Tibial nerve (tissue), 4 donors: ENCODE measurements at places on chromosomes 6 and 20. TPM values are rescaled to one million over a fixed set of nuclear protein-coding genes. Genes with fewer than 3 reads are reported as not detected.

GRCh38 chr6:43761666-43762409, 8.2 kb upstream of the VEGFA start:
- H3K4me3 ChIP-seq, result no peak overlapping the region
- H3K27ac ChIP-seq, result no peak overlapping the region
- no peaks in the 10 kb centered on the region for H3K27me3 ChIP-seq

DNA sequence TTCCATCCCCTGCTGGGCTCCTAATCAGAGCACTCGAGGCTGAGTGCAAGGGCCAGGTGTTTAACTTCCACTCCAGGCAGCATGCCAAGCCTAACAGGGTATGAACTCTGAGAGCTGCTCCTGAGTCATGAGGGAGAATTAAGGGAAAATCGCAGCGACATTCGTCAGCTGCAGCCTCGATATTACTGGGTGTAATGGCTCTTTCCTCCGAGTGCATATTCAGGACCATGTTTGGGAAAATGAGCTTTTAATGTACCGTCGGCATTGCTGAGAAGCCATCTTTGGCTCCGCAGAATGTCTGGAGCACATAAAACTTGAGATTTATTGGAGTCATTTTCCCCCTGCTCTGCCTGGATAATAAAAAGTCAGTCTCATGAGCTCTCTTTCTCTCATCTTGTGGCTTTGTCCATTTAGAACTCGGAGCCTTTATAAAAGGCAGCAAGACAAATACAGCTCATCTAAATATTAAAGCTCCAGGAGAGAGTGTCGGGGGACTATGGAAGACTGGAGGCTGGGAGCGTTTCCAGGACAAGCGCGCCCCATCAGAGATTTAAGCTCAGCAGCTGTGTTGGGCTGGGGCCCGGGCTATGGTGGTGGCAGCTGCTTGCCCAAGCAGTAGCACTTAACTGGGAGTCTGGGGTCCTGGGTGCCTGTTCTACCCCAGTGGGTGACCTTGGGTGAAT, 103.7 kb downstream of the TOX2 start:
- DNase-seq, result no peak
- H3K4me1 ChIP-seq, result no peaks in the 10 kb centered on the region
- no peaks in the 10 kb centered on the region for H3K27me3 ChIP-seq

DNA sequence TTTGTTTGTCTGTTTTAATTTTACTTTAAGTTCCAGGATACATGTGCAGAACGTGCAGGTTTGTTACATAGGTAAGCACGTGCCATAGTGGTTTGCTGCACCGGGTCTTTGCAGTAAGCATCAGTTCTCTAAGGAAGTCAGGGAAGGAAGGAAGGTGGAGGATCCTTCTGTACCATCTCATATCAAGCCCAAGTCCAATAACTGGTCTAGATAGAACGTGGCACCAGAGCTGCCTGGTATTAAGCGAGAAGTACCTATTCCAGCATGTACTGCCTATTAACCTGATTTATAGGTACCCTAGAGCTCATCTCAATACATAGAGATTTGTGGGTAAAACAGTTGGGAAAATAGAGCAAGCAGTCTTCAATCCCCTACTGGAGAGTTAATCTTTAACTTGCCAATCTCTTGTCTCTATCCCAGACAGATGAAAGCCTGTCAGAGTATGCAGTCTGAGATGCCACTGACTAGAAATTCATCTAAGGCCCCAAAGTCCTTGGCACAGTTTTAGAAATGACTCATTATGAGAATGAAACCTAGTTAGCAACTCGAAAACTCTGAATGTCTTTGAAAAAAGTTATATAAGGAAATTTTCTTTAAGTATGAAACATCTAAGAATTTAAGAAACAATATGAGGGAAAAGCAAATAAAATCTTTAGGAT, 144.9 kb downstream of the TFAP2A start:
- no peaks in the 10 kb centered on the region for H3K36me3 ChIP-seq
- H3K4me1 ChIP-seq, result no peaks in the 10 kb centered on the region
- DNase-seq, result no peak
- H3K4me3 ChIP-seq, result no peak overlapping the region
- H3K27ac ChIP-seq, result no peak overlapping the region

GRCh38 chr6:113645576-113645970, 211.6 kb upstream of the MARCKS start:
- H3K36me3 ChIP-seq, result no peaks in the 10 kb centered on the region
- H3K4me1 ChIP-seq, result no peaks in the 10 kb centered on the region
- no peak for DNase-seq
- no peak overlapping the region for H3K4me3 ChIP-seq

DNA sequence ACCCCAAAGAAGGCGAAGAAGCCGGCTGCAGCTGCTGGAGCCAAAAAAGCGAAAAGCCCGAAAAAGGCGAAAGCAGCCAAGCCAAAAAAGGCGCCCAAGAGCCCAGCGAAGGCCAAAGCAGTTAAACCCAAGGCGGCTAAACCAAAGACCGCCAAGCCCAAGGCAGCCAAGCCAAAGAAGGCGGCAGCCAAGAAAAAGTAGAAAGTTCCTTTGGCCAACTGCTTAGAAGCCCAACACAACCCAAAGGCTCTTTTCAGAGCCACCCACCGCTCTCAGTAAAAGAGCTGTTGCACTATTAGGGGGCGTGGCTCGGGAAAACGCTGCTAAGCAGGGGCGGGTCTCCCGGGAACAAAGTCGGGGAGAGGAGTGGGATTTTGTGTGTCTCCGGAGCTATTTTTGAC, 69.6 kb downstream of the HFE start:
- no peaks in the 10 kb centered on the region for H3K27me3 ChIP-seq
- DNase-seq, result peak; percentile 53
- peak overlapping the region; percentile 90 for H3K4me3 ChIP-seq
- no peaks in the 10 kb centered on the region for H3K36me3 ChIP-seq
- H3K27ac ChIP-seq, result peak overlapping the region; percentile 96
- H3K4me1 ChIP-seq, result no peaks in the 10 kb centered on the region

GRCh38 chr20:6802227-6802626, 34.7 kb downstream of the BMP2 start:
- H3K4me3 ChIP-seq, result no peak overlapping the region
- no peak for DNase-seq
- H3K4me1 ChIP-seq, result no peaks in the 10 kb centered on the region
- H3K36me3 ChIP-seq, result no peaks in the 10 kb centered on the region

- H3K4me3 ChIP-seq, result no peak overlapping the region
- DNase-seq, result no peak
- H3K36me3 ChIP-seq, result no peaks in the 10 kb centered on the region
- H3K27me3 ChIP-seq, result no peaks in the 10 kb centered on the region
Measured at GRCh38 chr6:128663238-128663637, 142.8 kb upstream of the PTPRK start.

DNA sequence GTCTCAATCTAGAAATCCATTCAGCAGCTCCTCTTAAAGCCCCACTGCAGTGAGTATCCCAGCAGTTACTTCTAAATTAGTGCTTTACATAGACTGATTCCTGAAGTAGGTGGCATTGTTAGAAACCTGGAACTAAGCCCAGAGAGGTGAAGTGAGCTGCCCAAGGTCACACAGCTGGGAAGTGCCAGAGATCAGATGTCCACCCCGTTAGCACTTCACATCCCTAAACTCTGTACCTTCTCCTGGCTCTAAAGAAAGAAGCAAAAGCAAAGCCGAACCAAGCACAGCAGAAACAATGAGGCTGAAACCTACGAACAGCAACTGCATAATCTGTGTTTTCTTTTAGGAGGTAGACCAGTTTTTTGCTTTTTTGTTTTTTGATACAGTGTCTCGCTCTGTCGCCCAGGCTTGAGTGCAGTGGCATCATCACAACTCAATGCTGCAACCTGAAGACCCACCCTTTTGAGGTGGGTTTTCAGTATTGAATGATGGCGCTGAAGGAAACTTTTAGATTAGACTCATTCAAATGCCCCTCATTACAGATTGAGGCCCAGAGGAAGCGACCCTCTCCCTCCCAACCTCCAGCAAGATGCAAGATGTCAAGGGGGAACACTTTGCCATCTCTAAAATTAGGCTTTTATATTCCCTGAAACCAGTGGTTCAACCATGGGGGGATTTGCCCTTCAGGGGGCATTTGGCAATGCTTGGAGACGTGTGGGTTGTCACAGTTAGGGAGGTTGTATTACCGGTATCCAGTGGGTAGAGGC, 3.2 kb upstream of the ZMYND8 start:
- no peaks in the 10 kb centered on the region for H3K36me3 ChIP-seq
- H3K27ac ChIP-seq, result peak overlapping the region; percentile 97
- H3K4me1 ChIP-seq, result peaks cover 68% of the 10 kb centered on the region
- H3K4me3 ChIP-seq, result no peak overlapping the region
- no peak for DNase-seq

- no peak overlapping the region for H3K4me3 ChIP-seq
- H3K36me3 ChIP-seq, result no peaks in the 10 kb centered on the region
- no peaks in the 10 kb centered on the region for H3K4me1 ChIP-seq
- no peaks in the 10 kb centered on the region for H3K27me3 ChIP-seq
- no peak overlapping the region for H3K27ac ChIP-seq
- no peak for DNase-seq
Measured at GRCh38 chr20:22814471-22815205, 220.5 kb upstream of the SSTR4 start.

GRCh38 chr6:16769986-16770376, 8.7 kb upstream of the ATXN1 start:
- no peak for DNase-seq
- H3K4me3 ChIP-seq, result no peak overlapping the region
- no peak overlapping the region for H3K27ac ChIP-seq
- H3K4me1 ChIP-seq, result peaks cover 34% of the 10 kb centered on the region
- no peaks in the 10 kb centered on the region for H3K36me3 ChIP-seq

GRCh38 chr6:83221889-83222479, 28.8 kb downstream of the RWDD2A start:
- no peak for DNase-seq
- no peak overlapping the region for H3K27ac ChIP-seq
- H3K36me3 ChIP-seq, result no peaks in the 10 kb centered on the region
- no peaks in the 10 kb centered on the region for H3K4me1 ChIP-seq

DNA sequence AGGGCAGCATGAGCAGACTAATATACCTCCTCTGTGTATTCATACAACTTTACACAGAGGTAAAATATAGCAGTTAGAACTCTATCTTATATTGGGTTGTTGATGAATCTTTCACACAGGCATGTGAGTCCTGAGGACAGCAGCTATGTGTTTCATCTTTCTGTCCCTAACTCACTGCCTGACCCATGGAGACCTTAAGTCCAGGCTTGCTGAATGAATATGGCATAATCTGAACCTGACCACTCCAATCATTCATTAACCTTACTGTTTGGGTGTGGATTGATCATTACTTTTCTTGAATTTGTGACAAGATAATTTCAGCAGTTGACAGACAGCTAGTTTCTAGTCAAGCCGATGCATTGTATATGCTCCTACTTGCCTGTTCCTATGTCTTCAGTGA, 27.3 kb upstream of the TSPYL1 start:
- no peak overlapping the region for H3K4me3 ChIP-seq
- H3K27ac ChIP-seq, result no peak overlapping the region
- H3K36me3 ChIP-seq, result no peaks in the 10 kb centered on the region
- H3K4me1 ChIP-seq, result no peaks in the 10 kb centered on the region
- DNase-seq, result no peak

GRCh38 chr6:37724530-37725220, 27.0 kb upstream of the MDGA1 start:
- H3K36me3 ChIP-seq, result no peaks in the 10 kb centered on the region
- no peaks in the 10 kb centered on the region for H3K27me3 ChIP-seq
- DNase-seq, result no peak
- H3K4me3 ChIP-seq, result no peak overlapping the region
- no peak overlapping the region for H3K27ac ChIP-seq

- H3K27me3 ChIP-seq, result no peaks in the 10 kb centered on the region
- no peaks in the 10 kb centered on the region for H3K36me3 ChIP-seq
- no peaks in the 10 kb centered on the region for H3K4me1 ChIP-seq
- no peak overlapping the region for H3K4me3 ChIP-seq
Measured at GRCh38 chr6:21538186-21538798, 55.3 kb upstream of the SOX4 start.

DNA sequence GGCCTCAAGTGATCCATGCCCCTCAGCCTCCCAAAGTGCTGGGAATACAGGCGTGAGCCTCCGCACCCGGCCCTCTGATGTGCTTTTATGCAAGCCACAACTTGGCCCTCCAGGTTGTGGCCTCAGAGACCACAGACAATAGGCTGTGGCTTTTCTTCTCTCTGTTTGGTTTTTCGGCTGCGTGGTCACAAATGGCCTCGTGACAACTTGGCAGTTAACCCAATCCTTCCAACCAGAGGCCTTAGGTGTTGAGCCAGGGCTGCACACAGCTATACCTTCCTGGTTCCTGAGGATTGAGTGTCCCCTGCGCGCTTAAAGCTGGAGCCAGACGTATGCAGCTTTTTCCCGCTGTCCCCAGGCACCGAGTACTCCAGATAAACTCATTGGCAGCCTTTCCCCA, 6.3 kb upstream of the TGM3 start:
- no peaks in the 10 kb centered on the region for H3K27me3 ChIP-seq
- DNase-seq, result no peak
- no peaks in the 10 kb centered on the region for H3K36me3 ChIP-seq
- H3K4me1 ChIP-seq, result no peaks in the 10 kb centered on the region

DNA sequence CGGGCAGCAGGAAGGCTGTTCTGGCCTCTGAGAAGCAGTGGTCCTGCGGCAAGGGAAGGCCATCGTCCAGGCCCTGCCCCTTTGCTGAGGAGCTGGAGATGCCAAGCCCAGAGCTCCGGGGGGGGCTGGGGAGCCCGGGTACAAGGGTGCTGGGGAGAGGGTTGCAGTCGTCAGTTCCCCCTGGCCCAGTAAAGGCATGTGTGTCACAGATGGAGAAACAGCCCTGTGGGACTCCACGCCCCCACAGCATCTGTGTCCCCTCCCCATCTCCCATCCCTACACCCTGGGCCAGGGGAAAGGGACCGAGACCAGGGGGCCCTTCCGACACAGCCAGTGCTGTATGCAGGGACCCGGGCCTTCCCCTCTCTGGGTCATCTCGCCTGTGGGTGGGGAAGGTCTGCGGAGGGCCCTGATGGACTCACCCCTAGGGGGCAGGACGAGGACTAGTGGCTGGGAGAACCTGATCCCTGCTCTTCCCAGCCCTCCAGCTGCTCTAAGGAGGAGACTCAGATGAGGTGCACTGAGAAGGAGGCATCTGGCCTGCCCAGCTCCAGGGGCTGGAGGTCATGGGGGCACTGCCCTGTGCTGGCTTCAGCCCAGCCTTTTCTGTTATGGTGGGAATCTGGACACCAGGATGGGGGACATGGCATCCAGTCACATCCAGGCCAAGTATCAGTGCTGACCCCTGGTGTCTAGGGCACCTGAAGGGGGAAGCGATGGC, 609 bp downstream of the MYL9 start:
- H3K27ac ChIP-seq, result peak overlapping the region; percentile 97
- H3K4me1 ChIP-seq, result peaks cover 30% of the 10 kb centered on the region
- no peaks in the 10 kb centered on the region for H3K36me3 ChIP-seq
- no peak for DNase-seq
- H3K27me3 ChIP-seq, result no peaks in the 10 kb centered on the region

GRCh38 chr6:51028276-51028675, 209.6 kb downstream of the TFAP2B start:
- H3K27ac ChIP-seq, result no peak overlapping the region
- DNase-seq, result no peak
- no peaks in the 10 kb centered on the region for H3K4me1 ChIP-seq
- no peaks in the 10 kb centered on the region for H3K27me3 ChIP-seq
- H3K36me3 ChIP-seq, result no peaks in the 10 kb centered on the region

The HACE1 gene
- total RNA-seq, result 37.5 TPM

The CD109 gene
- 13.3 TPM for total RNA-seq

The POU5F1 gene
- total RNA-seq, result not detected
